ENCODE measurements at places on chromosomes 2 and 18.

DNA sequence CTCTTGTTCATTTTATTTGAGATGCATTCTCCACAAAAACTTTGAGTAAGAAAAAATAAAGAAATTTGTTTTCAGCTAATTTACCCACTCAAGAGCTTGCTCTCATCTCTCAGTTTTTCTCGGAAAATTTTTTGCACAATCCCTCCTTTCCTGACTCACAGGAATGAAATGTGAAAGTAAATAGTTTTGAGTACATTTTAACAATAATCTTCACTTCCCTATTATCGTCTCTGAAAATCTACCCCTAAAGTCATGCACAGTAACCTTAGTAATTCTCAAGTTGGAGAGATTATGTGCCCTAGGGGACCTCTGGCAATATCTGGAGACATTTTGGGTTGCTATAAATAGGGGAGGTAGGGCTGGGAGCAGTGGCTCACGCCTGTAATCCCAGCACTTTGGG lies 2.6 kb downstream of the CYB5A start:
- no peak for DNase-seq

DNA sequence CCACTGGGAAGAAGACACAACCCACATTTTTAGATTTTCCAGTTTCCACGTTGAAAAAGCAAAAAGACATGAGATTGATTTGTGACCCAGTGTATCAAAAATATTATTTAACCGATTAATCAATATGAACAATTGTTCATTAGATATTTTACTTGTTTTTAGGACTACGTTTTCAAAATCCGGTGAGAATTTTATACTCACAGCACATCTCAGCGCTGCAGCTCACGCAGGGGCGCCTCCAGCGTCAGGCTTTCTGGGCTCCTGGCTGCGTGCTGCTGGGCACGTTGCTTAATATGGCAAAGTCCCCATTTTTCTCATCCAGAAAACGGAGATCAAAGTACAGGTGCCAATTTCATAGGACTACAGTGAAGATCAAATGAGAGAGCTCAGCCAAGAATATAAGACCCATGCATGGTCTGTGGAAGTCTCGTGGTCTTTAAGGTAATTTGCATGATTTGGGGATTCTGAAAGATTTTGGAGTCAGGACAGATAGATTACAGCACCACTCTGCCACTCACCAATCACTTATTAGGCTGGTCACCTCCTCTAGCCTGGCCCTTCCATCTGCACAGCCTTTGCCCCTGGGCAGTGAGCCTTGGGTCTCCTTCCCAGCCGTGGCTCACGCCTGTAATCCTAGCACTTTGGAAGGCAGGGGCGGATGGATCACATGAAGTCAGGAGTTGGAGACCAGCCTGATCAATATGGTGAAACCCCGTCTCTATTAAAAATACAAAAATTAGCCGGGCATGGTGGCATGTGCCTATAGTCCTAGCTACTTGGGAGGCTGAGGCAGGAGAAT lies 36.2 kb downstream of the PTPN18 start:
- peak; percentile 47 for DNase-seq

- peak; percentile 25 for DNase-seq
Measured at GRCh38 chr2:130807659-130808385, 28.9 kb upstream of the ARHGEF4 start.

- no peak for DNase-seq
Measured at GRCh38 chr18:23433360-23433759, 19.7 kb upstream of the RIOK3 start.

DNA sequence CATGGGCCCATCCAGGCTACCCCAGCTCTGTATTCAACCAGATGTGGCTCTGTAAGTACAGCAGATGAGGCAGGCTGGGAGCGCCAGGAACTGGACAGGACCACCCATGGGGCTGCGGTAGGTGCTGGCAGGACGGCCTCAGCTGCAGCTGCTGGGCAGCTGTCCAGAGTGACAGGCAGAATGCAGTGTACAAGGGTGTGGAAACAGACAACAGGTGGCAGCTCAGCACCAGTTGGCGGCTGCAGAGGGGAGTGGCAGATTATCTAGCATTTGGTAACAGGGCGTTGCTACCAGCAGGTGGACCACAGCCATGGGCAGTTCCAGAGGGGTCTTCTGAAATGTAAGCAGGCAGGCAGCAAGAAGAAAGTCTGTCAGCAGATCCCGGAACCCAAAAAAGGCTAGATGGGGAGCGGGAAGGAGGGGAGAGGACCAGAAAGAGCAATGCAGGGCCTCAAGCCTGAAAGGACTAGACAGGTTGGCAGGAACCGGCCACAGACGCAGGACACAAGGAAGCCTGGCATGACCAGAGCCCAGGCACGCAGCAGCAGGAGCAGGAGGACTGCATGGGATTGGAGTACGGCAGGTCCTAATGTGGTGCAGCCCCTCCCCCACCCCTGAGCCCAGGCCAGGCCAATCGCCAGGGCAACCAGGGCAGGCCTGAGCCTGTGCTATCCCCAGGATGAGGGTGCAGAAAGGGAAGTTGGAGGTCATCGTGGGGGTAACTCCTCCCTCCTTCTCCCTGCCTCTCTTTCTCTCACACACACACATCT lies 24.7 kb downstream of the PKDCC start:
- DNase-seq = no peak

- no peak for DNase-seq
Measured at GRCh38 chr18:61948846-61949438, 56.1 kb upstream of the RNF152 start.

DNA sequence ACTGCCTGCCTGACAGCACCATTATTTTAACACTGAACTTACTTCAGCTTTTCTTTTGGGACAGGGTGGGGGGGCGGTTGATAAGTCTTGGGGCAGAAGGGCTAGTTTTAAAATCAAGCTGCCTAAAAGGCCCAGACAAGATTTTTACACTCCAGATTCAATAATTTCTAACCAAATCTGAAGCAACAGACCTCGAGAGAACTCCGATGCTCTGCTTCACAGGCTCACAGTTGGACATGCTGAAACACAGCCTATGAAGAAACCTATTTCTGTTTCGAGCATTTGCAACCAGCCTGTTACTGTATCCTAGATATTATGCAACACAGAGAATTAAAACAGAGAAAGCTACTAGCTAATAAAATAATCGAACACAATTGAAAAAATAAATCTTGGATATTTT lies 1.3 kb upstream of the MYT1L start:
- DNase-seq = no peak

DNA sequence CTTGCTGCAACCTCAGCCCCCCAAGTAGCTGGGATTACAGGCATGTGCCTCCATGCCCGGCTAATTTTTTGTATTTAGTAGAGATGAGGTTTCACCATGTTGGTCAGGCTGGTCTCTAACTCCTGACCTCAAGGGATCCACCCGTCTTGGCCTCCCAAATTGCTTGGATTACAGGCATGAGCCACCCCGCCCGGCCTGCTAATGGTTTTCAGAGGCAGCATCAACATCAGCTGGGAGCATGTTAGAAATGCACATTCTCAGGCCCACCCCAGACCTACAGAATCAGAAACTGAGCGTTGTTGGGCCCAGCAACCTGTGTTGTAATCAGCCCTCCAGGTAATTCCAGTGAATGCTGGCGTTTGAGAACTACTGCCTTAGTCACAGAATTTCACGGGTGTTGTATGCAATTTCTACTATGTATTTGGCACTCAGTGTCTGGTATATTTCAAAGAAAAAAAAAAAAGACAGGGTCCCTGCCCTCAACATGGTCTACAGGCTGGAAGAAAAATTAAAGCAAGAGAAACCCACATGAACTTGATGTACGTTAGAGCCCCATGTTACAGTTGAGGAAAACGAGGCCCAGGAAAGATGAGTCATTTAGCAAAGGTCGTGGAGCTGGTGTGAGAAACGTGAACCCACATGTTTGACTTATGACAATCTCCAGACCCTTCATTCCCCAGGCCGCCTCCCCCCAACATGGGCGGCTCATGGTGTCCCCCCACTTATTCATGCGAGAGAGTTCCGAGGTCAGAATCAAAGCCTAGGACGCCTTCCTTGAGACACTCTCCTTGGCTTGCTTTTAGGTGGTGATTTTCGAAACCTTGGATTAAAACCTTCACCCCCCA lies 35.3 kb downstream of the SH3BP4 start:
- DNase-seq = no peak

DNA sequence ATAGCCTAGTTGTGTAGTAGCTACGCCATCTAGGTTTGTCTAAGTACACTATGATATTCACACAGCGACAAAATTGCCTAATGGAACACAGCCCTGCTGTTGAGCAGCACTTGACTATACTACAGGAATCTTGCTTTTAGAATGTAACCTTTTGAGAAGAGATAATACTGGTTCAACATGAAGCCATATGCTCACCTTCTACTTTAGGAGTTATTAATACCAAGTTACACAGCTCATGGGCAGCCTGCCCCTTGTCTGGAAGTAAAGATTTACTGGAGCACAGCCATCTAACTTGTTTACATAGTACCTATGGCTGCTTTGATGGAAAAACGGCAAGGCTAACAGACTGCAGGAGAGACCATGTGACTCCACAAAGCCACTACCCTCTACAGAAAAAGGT lies 174.8 kb downstream of the DYM start:
- no peak for DNase-seq
